ENCODE measurements at places on chromosomes 13 and 19. TPM values are rescaled to one million over a fixed set of nuclear protein-coding genes. Genes with fewer than 3 reads are reported as not detected.

Gene COL5A3
- 37.6 TPM for total RNA-seq

Gene HCN2
- 2.4 TPM for total RNA-seq

Gene GJB2
- total RNA-seq, result 0.12 TPM

Gene FCGBP
- total RNA-seq, result 0.32 TPM

Gene PLK5
- under 0.01 TPM for total RNA-seq

Gene ZNF229
- total RNA-seq, result 17.2 TPM

Gene TMEM205
- 82.2 TPM for total RNA-seq

Gene NLRP4
- total RNA-seq, result not detected

Gene RNF17
- not detected for total RNA-seq

Gene ERICH4
- not detected for total RNA-seq

Gene GJA3
- 0.16 TPM for total RNA-seq

Gene C19orf47
- 8.1 TPM for total RNA-seq

Gene KXD1
- total RNA-seq, result 90.2 TPM

Gene MRPL57
- total RNA-seq, result 12.3 TPM

Gene ACP4
- not detected for total RNA-seq

Gene TMEM150B
- total RNA-seq, result not detected

Gene CNFN
- total RNA-seq, result not detected

Gene ING1
- total RNA-seq, result 9.6 TPM

Gene HTR2A
- 2.3 TPM for total RNA-seq

Gene IFNL1
- not detected for total RNA-seq

Gene NANOS3
- total RNA-seq, result 0.49 TPM

Gene RASGRP4
- total RNA-seq, result not detected

Gene GPR183
- 0.97 TPM for total RNA-seq

Gene LILRB5
- not detected for total RNA-seq

Gene CYP2A6
- not detected for total RNA-seq

Gene ZNF729
- not detected for total RNA-seq

Gene FFAR2
- total RNA-seq, result not detected

Gene DZIP1
- 49.5 TPM for total RNA-seq

Gene ASPDH
- not detected for total RNA-seq

Gene TDRD12
- total RNA-seq, result 0.81 TPM

Gene ONECUT3
- total RNA-seq, result not detected

Gene ZNF835
- 0.97 TPM for total RNA-seq

Gene COMP
- total RNA-seq, result 0.49 TPM

Gene IL17D
- 0.16 TPM for total RNA-seq

Gene METTL21C
- not detected for total RNA-seq

Gene IQCN
- total RNA-seq, result 4.1 TPM

Gene TRPC4
- total RNA-seq, result 7.6 TPM

Gene APOC1
- total RNA-seq, result not detected

Gene CYP4F2
- total RNA-seq, result not detected

Gene MYPOP
- total RNA-seq, result 1.6 TPM

Gene AP1M2
- total RNA-seq, result not detected

Gene PBX4
- total RNA-seq, result 3.4 TPM

Gene ACP5
- total RNA-seq, result 1.3 TPM

Gene COL4A1
- total RNA-seq, result 51.3 TPM

Gene ENOX1
- 11.9 TPM for total RNA-seq

Gene F2RL3
- total RNA-seq, result not detected

Gene FLT1
- total RNA-seq, result 0.73 TPM

Gene LMTK3
- 0.36 TPM for total RNA-seq

Gene TOMM40
- 41.9 TPM for total RNA-seq

Gene ICAM4
- total RNA-seq, result 0.24 TPM

Gene IGFL3
- total RNA-seq, result 0.49 TPM

Measured in hair follicle dermal papilla cell (primary cell).